ENCODE measurements at places on chromosomes 1 and 21.

DNA sequence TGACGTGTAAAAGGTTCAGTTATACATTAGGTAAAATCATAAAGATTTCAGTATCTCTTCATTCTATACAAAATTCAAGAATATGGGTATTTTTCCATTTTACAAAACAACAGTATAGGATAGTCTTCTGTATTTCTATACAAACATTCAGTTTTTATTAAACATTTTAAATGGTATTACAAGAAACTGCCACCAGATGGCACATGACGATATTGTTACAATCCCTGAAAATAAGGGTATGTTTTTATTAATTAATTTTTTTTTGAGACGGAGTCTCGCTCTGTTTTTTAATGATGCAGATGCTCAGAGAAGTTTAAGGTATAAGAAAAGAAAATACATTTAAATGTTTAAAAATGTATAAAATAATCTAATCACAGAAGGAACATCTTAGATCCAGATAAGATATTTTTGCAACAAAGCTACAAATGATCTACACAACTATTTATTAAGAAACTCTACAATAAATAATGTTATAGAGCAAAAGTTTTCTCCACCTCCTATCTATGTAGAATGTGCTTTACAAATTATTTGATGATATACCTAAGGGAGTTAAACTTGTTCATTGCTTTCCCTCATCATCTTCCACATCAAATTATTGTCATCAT, 23.5 kb upstream of the RSBN1 start:
- peak; percentile 88 for DNase-seq

DNA sequence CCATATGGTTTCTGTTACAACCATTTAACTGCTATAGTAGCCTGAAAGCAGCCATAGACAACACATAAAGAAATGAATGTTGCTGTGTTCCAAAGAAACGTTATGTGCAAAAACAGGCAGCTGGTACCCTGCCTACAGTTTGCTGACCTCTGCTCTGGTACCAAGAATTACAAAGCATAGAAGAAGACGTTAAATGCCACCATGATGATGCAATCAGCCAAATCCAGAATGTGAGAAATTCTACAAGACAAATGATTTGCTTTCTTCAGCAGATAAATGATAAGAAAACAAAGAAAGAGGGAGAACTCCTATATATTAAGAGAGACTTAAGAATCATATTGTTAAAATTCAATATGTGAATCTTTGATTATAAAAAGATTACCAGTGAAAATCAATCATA, 97.8 kb upstream of the PDE4B start:
- peak; percentile 24 for DNase-seq

DNA sequence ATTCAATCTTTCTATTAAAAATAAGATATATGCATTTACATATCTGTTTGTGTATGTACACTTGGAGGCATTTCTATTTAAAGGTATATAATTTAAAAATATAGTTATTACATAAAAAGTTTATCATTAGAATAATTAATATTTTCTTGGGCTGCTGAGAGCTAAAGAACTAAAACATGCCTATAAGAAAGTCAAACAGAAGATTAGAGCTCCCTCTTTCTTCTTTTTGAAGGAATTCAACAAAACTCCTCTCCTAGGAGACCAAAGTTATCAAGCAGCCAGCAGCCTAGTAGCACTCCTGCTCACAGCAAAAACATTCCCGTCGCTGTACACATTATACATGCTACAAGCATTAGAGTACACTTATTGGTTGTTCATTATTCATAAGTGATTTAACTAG, 216.4 kb downstream of the VAV3 start:
- DNase-seq = peak; percentile 73

GRCh38 chr1:115314765-115315164, 23.3 kb downstream of the NGF start:
- DNase-seq = peak; percentile 68

GRCh38 chr1:111582644-111583618, 36.7 kb upstream of the RAP1A start:
- DNase-seq = no peak

- no peak for DNase-seq
These were observed 102.0 kb downstream of the CYYR1 start for GRCh38 chr21:26471099-26471471.
